HTR-8/SVneo (cell line): ENCODE measurements at places on chromosomes 3 and 15.

- no peak for DNase-seq
These were observed 356.0 kb upstream of the RBMS3 start for GRCh38 chr3:28924744-28925360.

DNA sequence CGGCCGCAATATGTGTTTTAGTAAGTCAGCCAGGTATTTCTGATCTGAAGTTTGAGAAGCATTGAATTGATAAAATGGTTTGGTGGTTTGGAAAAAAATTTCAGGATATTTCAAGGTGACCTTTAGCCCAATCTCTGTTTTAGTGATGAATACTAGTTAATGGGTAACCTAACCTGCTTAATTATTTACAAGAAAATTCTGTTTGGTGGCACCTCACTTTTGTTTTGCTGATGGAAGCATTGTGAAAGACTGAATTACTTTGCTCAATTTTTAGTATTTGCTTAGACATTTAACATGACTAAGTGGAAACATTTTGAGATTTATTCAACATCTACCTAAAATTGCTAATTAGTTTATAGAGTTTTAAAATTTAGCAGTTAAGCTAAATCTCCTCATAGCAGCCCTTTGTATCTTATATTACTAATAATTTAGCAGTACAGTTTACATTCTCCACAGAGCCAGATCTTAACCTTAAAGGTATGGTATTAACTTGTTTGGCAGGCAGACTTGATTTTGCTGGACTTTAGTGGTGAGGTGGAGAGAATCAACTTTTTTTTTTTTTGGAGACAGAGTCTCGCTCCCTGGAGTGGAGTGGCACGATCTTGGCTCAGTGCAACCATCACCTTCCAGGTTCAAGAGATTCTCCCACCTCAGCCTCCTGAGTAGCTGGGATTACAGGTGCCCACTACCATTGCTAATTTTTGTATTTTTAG, 35.4 kb downstream of the GRAMD1C start:
- DNase-seq = no peak

GRCh38 chr15:70132139-70132538, 34.4 kb upstream of the TLE3 start:
- no peak for DNase-seq

- DNase-seq = peak; percentile 45
These were observed 48.9 kb upstream of the POLG start for GRCh38 chr15:89383365-89384175.

- DNase-seq = no peak
These were observed 11.4 kb downstream of the IREB2 start for GRCh38 chr15:78449220-78449999.

DNA sequence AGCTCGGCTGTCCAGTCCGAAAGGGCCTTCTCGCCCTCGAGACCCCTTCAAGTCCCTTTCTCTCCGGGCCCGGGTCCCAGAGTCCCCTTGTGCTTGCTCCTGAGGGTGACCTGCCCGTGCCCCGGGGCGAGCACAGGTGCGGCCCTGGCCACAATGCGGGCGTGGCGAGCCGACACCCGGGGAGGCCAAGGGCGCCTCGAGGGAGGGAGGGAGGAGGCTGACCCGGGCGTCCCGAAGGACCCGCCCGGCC, 810 bp upstream of the MEF2A start:
- no peak for DNase-seq

DNA sequence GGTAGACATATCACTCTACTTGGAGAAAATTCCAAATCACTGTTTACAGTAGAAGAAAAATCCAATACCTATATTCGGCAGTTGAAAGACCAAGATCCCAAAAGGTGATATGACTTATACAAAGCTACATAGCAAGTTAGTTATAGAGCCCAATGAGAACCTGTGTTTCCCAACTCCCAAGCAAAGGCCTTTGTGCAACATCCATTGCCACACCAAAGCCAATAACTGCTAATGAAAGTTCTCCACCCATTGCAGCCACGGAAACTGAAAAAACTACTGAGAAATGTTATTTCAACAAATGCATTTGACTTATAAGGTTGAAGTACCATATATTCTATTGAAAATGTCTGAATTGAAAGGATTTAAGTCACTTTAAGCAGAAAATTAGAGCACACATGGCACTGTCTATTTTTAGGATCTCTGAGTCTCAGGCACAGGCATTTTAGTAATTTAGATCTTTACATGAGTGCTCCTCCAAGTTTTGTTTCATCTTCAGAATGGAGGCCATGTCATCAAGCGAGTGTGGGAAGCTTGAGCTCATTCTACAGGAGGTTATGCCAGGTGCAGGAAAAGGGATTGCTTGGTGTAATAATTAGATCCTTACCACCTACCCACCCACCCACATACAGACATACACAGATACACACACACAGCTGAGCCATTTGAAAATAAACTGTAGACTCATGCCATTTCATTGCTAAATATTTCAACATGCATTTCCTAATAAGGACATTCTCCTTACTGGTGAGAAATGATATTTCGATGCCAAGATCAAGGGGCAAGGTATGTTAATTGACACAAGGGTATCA, 19.7 kb upstream of the ANO10 start:
- no peak for DNase-seq

- no peak for DNase-seq
These were observed 34.7 kb downstream of the GRK7 start for GRCh38 chr3:141797819-141798447.

- no peak for DNase-seq
These were observed 9.8 kb downstream of the CCR4 start for GRCh38 chr3:32961189-32961715.

DNA sequence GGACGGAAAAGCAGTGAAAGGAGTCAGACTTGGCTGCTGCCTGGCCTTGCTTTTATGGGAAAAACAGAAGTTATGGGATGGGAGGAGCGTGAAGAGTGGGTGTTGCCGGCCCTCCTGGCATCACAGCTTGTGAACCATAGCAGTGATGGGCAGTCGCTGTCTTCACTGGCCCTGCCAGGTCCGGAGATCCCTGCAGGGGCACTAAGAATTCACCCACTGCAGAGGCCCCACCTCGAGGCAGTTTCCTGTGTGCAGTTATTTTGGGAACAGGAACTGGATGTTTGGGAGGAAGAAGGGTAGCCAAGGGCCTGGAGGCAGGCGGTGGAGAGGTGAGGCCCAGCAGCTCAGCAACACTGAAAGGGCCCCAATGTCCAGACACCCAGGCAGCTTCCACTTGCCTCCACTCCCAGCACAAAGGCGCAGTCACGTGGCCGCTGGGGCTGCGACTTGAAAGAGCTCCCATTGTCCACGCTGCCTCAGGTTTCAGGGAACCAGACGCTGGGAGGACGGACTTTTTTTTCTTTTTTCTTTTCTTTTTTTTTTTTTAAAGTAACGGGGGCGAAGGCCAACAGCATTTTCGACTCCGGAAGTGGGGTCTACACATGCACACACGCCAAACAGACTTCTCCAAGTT, 255.6 kb downstream of the ZNF621 start:
- no peak for DNase-seq

DNA sequence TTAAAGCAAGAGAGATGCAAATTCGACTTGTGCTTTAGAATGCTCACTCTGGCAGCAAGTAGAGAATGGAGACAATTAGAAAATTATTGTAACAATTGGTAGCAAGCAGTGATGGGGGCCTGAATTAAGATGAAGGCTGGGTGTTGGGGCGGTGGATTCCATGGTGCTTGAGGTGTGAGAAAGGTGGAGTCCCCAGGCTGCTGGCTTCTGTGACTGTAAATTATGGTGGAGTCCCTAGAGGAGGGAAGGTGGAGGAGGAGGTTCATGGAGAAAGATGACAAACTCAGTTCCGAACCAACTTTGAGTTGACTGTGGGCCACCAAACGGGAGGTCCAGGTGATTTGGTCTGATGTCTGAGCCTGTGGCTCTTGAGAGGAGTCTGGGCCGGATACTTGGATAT, 10.7 kb upstream of the SMAD3 start:
- no peak for DNase-seq

- DNase-seq = no peak
These were observed 129.8 kb downstream of the MEX3B start for GRCh38 chr15:81915990-81916389.
